ENCODE measurements at places on chromosomes 1 and 21.

DNA sequence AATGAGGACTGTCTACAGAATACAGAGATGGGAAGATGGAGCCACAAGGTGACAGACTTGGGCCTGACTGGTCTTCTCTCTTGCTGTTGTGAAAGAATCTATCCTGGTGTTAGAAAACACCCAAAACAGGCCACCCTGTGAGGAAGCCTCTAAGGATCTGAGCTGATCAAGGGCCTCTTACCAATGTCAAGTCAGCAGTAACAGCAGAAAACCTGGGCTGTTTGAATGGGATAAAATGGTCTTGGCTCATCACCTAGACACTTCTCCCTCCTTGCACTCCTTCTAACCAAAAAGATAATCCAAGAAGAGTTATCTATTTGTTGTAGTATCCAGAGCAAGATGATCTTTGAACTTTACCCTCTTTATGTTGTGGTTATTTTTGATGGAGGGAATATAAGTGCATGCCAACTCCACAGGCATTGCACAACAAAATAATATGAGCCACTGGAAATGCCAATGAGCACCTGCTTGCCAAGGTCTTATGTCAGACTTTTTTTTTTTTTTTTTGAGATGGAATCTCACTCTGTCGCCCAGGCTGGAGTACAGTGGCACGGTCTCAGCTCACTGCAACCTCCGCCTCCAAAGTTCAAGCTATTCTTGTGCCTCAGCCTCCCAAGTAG lies 32.8 kb upstream of the ZNF281 start:
- no peak for DNase-seq

- no peak for DNase-seq
These were observed 1.3 kb upstream of the FTCD start for GRCh38 chr21:46156678-46157077.

- DNase-seq: no peak
These were observed 39.8 kb upstream of the LRP8 start for GRCh38 chr1:53367503-53368313.

GRCh38 chr1:7940034-7940433 lies 605 bp downstream of the TNFRSF9 start:
- DNase-seq: no peak

DNA sequence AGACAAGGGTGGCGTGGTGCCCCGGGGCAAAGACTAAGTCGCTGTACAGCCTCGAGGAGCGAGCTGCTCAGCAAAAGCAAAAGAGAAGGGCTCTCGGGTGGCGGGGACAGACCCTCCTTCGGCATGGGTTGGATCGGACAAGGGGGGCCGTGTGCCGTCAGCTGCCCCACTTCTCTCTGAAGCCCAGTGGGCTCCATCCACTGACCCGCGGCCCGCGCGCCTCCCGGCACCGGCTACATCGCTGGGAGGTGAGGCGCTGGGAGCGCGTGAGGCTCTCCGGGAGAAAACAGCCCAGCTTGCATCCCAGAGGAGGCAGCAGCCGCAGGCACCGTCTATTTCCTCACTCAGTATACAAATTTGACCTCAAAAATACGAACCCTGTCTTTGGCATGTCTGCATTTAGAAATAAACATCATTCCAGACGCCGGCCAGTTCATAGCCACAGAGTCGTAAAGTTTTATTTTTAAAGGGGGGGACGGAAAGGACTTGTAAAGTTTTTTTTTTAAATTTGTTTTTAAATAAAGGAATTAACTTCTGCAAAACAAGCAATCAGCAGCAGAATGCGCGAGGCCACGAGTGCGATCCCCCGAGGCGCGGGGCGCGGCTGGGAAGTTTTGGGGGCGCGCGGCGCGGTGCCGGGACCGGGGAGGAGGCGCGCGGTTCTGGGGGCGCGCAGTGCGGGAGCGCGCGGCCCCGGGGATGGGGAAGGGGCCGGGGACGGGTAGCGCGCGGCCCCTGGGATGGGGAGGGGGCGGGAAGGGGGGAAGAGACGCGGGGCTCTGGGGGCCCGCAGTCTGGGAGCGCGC lies 689 bp upstream of the GPR137B start:
- DNase-seq: no peak

DNA sequence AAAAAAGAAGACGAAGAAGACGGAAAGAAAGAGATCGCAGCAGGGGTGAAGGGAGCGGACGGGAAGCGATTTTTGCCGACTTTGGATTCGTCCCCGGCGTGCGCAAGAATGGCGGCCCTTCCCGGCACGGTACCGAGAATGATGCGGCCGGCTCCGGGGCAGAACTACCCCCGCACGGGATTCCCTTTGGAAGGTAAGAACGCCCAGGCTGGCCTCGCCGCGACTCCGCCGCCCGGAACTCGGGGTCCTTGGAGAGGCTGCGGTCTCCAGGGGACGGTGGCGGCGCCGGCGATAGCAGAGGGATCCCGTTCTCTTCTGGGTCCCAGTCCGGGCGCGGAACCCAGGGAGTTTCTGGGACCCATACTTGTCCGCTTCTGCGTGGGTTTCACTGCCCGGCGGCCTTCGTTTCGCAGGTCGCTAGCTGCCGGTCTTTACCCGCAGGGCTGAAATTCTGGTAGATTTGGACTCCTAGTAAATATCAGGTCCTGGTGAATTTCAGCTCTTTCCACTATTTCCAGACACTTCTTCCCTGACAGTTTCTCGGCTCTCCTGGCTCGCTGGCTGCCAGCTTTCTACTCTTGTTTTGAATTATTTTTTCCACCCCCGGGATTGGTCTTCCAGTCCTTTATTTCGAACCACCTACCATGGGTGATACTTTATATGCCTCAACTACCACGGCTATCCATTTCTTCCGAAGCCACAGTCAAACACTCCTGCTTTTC lies 1.0 kb downstream of the PAX7 start:
- no peak for DNase-seq

DNA sequence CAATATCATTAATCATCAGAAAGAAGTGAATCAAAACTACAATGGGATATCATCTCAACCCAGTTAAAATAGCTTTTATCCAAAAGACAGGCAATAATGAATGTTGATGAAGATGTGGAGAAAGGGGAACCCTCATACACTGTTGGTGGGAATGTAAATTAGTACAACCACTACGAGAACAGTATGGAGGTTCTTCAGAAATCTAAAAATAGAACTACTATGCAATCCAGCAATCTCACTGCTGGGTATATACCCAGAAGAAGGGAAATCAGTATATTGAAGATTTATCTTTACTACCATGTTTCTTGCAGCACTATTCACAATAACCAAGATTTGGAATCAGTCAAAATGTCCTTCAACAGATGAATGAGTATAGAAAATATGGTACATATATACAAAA lies 189.8 kb downstream of the HHIPL2 start:
- no peak for DNase-seq

DNA sequence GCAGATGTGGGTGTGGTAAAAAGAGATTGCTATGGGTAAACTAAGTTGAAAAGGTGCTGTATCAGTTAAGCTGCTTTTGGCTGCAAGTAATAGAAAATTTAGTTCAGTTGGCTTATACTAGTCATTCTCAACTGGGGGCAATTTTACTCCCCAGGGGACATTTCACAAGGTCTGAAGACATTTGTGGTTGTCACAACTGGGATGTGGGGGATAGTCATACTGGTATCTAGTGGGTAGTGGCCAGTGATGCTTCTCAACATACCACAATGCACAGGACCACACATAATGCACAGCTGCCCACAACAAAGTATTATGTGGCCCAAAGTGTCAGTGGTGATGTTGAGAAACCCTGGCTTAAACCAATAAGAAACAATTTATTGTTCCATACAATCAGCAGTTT lies 31.4 kb downstream of the SERTAD4 start:
- no peak for DNase-seq

- DNase-seq: no peak
These were observed 109.4 kb downstream of the BARHL2 start for GRCh38 chr1:90607736-90608135.

DNA sequence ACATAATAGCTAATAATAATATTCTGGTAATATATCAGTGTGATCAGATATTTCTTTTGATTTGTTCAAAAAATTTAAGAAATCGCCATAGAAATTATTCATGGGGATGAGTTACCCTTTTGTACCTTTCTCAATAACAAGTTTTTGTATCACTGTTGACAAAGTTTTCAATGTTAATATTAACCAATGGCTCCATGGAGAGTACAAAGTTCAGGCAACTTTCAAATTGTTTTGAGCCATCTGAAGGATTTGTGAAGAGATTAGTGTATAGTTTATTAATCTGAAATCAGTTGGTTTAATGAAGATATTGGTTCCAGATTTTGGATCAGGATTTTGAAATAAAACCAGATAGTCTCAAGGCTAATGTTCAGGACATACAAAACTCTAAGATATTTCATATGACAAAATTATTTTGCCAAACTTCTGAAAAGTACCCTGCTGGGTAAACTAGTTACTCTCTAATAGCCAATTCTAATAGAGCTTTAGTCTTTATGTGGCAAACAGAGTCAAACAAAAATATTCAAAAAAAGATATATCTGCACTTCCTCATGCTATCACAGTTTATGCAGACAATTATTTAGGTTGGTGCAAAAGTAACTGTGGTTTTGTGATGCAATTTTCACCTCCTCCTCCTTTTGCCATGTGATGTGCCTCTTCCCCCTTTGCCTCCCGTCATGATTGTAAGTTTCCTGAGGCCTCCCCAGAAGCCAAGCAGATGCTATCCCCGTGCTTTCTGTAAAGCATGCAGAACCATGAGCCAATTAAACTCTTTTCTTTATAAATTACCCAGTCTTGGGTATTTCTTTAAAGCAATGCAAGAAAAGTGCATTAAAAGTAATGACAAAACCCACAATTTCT lies 1105.0 kb downstream of the PLA2G4A start:
- no peak for DNase-seq
